SW 1271 (cell line): ENCODE measurements at places on chromosomes 1 and 21.

GRCh38 chr1:118075116-118075515, 109.9 kb downstream of the SPAG17 start:
- no peak for DNase-seq

- DNase-seq = no peak
These were observed 152.3 kb downstream of the FCRL5 start for GRCh38 chr1:157399984-157400382.

GRCh38 chr1:48069662-48070395, 72.6 kb upstream of the TRABD2B start:
- DNase-seq = no peak

- DNase-seq = peak; percentile 29
These were observed 223.0 kb downstream of the PLA2G4A start for GRCh38 chr1:187051618-187052232.

DNA sequence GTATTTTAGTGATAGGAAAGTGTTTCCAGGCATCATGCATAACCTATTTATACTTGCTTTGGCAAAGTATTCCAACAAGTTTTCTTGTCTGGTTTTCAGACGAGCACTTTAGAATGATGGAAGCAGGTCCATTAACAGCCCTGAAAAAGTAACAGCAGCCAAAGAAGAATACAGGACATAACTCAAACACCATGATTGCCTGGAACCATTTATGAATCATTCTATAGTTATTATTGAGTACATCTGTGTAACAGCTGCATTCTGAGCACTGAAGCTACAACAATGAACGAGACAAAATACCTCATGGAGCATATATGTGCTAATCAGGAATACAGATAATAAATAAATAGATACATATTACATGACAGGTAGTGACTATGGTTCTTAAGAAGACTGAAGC, 12.6 kb downstream of the IL10RB start:
- DNase-seq = no peak
